ENCODE measurements at places on chromosomes 5 and 9.
A peak's percentile ranks its signal among the peaks of the same experiment; 100 is the strongest.

GRCh38 chr9:121503444-121503843 is 3.8 kb upstream of the GGTA1 start:
- DNase-seq: no peak

- DNase-seq: no peak
These were observed 3.0 kb downstream of the NUDT2 start for GRCh38 chr9:34332076-34332964.

DNA sequence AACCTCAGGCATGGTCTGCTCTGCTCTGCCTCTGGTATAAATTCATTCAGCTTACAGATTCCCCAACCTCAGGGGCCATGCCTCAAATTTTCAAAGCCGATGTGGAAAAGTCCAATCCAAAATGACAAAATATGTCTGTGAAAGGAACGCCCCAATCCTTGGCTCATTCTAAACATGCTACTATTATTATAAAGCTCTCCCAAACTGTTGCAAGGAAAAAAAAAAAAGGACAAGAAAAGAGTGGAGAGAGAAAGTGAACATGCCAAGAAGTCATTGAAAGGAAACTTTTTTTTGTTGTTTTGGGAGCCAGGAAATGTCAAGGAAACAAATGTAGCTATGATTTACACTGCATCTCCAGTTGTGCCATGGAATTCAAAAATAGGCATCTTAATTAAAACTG is 3.8 kb downstream of the COL23A1 start:
- DNase-seq: no peak

DNA sequence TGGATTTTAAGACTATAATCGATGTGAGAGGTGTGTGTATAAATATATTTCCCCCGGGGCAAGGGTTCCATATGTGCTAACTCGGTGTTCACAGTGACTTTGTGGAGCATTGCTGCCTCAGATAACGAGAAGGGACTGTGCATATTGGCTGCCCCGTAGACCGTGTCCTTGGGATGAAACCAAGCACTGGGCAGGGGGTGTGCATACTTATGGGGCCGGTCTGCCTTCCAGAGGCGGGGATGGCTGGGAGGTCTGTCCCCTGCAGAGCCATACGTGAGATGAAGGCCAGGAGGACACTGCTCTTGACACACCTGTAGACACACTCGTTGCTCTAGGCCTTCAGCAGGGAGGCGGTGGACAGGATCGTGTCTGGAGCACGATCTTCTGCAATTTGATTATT is 56.0 kb upstream of the ZNF354A start:
- DNase-seq: no peak

DNA sequence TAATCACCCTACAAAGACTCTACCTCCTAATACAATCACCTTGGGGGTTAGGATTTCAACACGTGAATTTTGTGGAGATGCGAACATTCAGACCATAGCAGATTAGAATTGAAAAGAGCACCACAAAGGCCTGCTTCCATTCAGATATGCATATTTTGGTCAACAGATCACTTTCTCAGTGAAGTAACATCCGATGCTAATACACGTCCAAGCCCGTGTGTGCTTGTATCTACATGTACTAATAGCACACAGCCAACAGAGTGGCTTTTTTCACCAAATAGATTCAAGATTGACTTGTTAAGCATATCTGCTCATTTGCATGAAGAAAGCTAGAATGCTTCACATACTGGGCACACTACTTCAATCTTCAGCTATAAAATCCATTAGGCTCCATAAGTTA is 35.6 kb upstream of the SSBP2 start:
- no peak for DNase-seq

DNA sequence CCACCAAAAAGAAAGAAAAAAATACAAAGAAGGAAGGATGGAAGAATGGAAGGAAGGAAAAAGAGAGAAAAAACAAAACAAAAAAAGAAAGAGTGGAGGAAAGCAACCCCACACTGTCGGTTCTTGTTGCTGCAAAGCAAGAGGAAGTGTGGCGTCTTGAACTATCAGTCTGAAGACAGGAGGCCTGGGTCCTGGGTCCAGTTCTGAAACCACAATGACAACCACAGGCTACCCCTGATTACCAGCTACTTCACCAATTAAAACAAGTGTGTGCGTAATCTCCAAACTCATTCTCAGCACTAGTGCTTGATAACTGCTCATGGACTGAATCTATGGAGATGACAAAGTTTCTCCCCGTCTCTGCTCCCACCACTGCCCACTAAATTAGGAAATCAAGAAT is 93.7 kb downstream of the RASEF start:
- no peak for DNase-seq

DNA sequence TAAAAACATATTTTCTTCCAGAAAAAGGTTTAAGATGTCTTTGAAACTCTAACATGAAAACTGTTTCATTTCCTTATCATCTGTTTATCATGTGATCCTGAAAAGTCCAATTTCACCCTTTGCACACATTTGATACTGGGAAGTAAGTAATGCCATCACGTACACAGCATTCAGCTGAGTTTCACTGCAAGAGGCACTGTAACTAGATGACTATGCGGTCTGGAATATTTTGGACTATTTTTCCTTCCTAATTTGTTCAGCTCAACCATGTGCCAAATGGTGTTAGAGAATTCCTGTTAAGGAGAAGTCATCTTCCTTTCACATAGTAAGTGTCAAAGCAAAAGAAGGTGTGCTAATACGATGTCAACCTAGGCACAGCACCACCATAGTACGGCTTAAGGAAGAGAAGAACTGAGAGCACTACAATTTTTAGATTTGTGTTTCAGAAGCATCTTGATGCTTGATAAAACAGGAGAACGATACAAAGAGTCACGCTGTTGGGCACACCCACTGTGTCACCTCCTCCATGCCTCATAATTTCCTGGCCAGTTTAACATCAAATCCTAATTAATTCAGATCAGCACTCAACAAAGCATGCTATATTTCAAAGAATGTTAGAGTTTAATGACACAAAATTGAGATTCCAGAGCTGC is 77.5 kb downstream of the GNAQ start:
- DNase-seq: no peak

DNA sequence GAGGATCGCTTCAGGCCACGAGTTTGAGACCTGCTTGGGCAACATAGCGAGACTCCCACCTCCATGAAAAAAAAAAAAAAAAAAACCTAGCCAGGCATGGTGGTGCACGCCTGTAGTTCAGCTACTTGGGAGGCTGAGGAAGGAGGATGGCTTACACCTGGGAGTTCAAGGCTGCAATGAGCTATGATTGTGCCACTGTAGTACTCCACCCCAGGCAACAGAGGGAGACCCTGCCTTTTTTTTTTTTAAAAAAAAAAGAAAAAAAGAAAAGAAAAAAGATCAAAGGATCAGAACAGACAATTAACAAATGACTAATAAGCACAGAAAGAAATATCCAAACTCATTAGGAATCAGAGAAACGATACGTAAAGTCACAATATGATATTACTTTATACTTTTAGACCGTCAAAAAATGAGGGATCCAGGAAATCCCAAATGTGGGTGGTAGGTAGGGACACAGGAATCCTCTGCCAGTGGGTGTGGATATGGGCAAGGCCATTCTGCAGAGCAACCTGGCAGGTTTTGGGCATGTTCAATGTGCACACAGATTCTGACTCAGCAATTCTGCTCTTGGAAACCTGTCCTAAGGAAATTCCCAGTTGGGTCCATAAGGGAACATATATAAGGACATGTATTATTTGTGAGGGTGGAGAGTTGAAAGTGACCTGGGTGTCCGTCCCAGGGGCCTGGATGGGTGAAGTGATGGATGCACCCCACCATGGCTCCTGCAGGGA is 144.7 kb upstream of the TBC1D2 start:
- DNase-seq: no peak

DNA sequence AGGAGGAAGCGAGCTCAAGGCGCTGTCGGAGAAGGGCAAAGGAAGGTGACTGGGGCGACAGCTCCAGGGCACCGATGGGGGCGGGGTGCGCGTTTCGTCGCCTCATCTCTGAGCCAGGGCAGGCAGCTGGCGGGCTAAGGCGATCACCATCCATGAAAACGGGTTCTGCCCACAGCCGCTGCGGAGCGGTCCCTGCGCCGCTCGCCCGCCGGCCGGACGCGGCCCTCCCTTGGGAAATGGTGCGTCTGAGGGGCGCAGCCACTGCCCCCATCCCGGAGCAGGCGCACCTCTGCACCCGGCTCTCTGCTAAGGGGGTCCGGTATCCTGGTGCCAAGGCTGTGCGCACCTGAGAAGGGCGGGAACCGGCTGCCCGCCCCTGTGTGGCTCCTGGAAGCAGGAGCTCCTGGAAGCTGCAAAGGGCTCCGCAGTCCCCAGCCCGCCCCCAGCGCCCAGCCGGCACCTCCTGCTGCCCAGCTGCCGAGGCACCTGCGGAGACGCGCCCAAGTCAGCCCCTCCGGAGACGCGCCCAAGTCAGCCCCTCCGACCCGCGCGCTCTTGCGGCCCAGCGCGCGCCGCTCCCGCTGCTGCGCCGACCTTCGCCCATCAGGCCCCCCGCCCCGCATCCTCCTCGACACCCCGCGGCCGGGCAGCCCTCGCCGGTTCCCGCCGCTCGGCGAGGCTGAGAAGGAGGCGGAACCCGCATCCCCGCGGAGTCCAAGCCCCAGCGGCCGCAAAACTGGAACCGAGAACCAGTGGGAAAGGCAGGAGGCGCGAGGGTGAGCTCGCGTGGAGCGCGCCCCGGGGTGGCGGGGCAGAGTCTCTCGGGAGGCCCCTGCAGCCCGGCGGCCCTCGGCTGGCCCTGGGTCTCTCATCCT is 757 bp downstream of the ANKRD34B start:
- DNase-seq: no peak

- DNase-seq: no peak
These were observed 98.4 kb downstream of the LIX1 start for GRCh38 chr5:97044052-97044451.

- DNase-seq: peak; percentile 54
These were observed 29.9 kb upstream of the OBP2B start for GRCh38 chr9:133238851-133239532.

DNA sequence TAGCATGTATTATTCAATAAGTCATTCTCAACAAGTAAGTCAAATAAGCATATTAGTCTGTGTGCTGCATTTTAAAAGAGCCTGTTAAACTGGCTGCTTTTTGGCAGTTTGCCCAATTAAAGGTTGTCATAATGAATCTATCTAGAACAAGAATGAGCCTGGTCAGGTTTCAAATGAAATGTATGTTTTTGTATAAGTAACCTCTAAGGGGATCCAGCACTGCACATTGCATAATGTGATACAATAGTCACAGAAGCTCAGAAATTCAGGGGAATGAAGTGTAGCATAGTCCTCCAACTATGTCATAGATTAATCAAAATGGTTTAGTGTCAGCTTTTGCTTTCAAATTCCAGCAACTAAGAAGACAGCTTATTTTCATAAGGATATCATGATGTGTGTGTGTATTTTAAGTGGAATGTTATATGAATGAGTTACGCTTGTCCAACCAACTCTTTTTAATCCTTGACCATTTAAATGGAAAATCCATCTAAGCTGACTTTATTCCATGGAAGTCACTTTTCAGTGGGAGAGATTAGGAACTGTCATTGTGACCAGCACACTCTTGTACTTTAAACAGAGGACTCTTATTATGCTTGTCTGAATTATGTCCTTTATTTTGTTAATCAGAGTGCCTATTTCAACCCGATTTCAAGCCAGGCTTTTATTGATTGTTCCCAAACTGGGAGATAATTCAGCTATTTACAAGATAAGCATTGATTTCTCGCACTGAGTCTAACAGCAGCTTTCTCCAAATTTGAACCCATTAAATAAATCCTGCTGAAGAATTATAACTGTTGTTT is 283.9 kb upstream of the ADAMTSL1 start:
- DNase-seq: no peak

- no peak for DNase-seq
These were observed 20.4 kb upstream of the UBLCP1 start for GRCh38 chr5:159242656-159243055.

- no peak for DNase-seq
These were observed 7.0 kb upstream of the MRNIP start for GRCh38 chr5:179865491-179866240.
